ENCODE measurements at places on chromosomes 7 and 10.
A peak's percentile ranks its signal among the peaks of the same experiment; 100 is the strongest.

GRCh38 chr7:71613313-71613712 lies 481.4 kb downstream of the GALNT17 start:
- DNase-seq: no peak

- no peak for DNase-seq
Measured at GRCh38 chr10:50416881-50417280, 165.6 kb upstream of the ASAH2 start.

DNA sequence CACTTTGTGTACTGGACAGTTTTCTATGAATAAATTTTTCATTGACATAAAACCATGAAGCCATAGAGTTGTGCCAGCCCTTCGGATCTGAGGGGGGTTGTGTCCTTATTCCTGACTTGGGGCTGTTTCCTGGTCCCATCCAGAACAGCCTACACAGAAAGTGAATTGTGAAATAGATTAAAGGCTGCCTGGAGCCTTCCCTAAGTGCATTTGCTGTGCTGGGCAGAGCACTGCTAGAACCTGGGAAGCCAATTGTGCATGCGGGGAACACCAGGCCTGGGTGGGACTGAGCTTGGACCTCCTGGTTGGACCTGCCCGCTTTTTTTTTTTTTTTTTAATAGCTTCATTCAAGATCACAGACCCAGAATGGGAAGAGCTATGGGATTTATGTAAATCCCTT lies 238.9 kb downstream of the ARHGAP21 start:
- no peak for DNase-seq

GRCh38 chr10:78419481-78420265 lies 386.0 kb downstream of the RPS24 start:
- DNase-seq: no peak

DNA sequence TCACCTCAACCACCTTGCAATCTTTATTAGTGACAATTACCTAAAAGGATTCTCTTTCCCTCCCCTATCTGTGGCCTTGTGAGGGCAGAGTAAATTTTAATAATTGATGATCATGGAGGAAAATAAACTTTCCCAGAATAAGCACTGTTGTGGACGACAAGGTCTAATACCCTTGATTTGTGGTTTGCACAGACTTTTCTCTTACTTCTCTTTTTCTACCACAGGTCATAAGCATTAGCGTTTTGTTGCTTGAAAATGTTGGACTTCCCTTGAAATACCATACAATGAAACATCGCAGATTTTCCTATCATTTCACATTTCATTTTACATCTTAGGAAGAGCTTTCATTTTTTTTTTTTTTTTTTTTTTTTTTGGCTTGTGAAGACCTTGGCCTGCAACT lies 188.1 kb upstream of the TMEM72 start:
- no peak for DNase-seq

DNA sequence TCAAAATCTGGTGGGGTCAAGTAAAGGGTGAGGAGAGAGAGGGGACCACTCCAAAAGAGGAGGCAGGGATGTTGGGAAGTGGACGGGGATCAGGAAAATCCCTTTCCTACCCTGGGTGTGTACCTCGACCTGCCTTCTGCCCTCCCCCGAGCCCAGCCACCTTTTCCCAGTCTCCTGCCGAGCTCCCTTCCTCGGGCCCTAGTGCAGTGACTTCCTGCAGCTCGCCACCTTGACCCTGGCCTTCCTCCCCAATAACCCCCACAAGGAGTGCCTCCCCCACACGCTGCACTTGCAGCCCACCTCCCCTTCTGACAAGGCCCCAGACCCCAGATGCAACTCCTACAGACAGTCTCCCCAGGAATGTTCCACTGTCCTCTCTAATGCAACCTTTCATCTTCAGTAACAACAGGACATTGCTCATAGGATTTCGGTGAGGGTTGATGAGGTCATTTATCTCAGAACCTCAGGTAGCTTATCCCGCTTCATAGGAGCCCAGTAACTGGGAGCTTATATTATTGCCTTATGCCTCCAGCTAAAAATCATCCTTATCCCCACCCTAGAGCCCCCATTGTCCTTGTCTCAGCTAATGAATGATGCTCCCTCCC lies 90.1 kb downstream of the MKI67 start:
- DNase-seq: no peak

DNA sequence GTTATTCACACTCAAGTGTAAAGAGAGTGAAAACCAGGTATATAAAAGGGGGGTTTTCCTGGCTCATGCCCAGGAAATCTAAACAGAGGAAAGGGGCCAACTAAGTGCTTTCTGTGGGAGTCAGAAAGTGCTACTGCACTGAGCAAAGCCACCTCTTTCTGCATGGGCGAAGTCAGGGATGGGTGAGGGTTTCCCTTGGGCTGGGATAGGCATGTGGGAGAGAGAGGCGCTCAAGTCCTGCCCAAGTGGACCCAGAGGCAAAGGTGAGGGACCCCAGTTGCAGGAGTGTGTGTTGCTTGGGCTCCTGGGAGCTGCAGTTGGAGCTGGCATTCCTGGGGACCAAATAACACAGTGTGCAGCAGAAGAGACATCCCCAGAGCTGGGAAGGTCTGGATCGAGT lies 65.9 kb downstream of the PRR15 start:
- no peak for DNase-seq

DNA sequence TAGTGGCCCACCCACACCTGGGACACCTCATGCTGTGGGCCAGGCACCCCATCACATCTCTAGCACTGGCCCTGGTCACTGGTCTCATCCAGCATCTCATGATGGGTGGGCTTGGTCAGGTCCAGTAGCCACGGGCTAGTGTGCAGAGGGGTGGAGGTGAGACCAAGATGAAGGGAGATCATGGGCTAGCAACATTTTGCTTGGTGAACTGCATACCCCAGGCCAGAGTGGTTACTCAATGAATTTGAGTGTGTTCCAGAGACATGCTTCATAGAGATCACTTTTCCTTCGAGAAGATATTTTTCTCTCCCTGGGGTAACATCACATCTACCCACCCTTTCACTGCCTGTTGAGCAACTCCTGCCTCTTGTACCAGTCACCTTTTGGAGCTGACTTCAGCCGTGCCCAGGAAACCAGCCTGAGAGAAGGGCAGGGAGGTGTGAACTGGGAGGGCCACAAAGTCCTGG lies 44.2 kb downstream of the MINDY4 start:
- no peak for DNase-seq

- DNase-seq: no peak
Measured at GRCh38 chr7:33325754-33326484, 196.6 kb downstream of the BBS9 start.

DNA sequence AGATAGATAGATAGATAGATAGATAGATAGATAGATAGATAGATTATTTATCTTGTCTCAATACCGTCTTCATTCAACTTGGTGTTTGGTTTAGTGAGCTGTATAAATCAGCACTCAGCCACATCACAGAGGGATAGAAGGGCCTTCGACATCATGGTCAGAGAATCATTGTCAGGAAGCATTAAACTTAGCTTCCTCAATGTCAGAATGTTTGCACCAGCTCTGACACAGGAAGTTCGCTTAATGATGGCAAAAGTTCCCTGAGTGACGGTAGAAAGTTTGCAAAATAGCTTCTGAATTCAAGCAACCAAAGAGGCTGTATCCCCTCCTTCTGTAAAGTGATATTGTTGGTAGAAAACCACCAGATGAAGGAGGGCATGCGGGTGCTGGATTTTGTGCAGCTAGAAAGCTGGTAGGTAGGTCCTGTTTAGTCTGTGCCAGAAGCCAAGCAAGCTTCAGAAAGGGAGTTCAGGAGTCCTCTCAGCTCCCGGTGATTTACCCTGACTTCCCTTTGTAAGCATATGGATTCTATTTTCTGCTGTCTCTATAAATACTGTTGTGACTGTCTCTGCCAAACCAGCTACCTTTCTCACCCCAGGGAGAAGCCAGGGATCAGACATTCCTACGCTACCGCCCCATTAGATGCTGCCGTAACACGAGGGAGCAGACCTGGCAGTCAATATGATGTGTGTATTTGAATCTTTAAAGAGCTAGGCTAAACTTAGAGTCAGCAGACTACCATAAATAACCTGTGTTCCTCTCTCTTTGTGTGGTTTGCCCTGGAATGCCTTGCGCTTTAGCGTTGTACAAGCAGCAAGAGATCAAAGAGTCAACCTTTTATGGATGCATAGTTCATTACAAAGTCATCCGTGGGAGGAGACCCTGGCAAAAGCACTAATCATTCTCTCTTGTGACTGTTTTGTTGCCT lies 200.5 kb upstream of the KIAA1217 start:
- no peak for DNase-seq

DNA sequence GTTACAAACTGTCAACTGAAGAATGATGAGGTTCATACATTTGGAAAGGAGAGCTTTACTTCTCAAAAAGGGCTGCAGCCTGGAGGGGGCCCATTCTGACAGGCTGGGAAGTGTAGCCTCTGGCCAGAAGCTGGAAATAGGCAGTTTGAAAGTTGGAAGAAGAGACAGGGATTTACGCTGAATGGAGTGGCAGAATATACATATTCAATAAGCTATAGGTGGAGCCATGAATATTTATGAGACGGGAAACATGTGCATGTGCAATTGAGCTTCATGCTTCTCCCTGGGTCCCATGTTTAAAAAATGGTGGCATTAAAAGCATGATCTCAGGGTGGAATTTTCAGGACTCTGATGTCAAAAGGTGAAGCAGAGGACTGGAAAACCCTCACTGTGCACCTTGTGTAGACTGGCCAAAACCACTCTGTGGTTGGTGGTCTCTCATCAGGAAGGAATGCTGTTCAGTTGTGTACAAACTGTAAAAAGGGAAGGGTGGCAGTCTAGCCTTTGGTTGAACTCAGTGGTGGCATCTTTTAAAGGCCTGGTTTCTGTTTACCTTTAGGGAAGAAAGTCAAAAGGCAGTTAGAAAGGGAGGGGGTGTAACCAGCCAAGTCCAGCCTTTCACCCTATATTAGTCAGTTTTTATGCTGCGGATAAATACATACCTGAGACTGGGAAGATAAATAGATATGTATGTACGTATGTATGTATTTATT lies 7.2 kb upstream of the ACTR3B start:
- no peak for DNase-seq

GRCh38 chr10:123241391-123242141 lies 87.4 kb downstream of the BUB3 start:
- peak; percentile 30 for DNase-seq

- DNase-seq: no peak
Measured at GRCh38 chr7:155637155-155637554, 7.3 kb upstream of the RBM33 start.

DNA sequence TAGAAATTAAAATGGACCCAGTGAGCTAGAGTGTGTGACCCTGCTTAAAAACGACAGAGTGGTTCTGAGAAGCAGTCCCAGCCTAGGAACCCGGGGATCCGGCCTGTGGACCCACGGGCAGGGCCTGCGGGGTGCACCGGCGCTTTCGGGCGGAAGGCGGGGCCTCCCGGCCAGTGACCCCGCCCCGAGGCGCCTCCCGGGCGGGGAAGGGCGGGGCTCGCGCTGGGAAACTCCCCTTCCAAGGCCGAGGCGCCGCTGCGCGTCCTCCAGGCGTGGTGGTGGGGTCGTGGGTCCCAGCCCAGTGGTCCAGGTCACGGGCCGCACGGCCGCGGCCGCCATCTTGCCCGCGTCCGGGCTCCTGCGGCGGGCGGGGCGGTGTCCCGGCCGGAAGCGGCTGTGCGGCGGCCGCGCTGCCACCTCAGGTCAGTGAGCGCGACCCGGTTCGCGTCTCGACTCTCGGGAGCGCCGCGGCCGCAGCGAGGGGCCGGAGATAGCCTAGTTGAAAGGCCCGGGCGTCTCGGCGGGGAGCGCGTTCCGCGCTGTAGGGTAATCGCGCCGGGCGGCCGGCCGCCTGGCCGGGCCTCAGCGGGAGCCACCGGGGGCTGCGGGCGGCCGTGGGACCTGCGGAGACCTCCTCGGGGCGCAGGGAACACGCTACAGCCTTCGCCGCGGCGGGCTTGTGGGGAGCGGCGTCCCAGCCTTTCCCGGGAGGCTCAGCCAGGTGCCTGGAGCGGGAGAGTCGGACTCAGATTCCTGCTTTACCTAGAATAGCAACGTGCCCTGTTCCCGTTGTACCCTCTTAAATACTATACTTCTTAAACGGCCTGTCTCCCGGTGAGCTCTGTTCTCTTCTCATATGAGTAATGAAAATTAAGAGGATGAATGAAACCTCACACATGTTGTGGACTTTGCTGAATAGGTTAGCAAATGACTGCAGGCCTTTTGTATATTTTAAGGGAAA lies at the start of gene MIOS:
TSS of gene MIOS (plus strand) at position 234 of the 961 bp plus-strand sequence. CDS start 5,592 bp downstream, outside the sequence.
- DNase-seq: peak; percentile 94

DNA sequence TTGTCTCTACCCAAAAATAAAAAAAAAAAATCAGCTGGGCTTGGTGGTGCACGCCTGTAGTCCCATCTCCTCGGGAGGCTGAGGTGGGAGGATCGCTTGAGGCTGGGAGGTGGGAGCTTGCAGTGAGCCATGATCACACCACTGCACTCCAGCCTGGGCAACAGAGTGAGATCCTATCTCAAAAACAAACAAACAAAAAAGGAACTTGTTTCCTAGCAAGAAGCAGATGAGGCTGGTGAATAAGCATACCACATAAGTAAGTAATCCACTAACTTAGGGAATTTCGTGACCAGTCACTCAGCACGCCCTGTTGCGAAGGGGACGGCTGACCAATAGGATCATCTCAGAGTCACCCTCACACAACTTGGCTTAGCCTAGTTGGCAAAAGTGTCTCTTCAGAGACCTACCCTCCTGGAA lies 64.6 kb downstream of the CUX1 start:
- DNase-seq: no peak

DNA sequence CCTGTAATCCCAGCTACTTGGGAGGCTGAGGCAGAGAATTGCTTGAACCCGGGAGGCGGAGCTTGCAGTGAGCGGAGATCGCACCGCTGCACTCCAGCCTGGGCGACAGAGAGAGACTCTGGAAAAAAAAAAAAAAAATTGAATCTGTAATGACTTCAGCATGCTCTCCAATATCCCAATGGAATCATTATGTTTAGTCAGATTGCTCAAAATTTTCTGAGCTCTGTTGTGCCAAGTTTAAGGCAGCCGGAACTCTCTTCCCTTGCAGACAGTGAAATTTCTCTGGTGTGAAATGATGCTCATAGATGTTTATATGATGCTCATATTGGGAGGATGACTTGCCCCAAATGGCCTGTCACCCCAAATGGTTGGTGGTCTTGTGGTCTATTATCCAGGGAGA lies 180.9 kb downstream of the CTTNBP2 start:
- DNase-seq: no peak

GRCh38 chr10:8235253-8236027 lies 181.0 kb downstream of the GATA3 start:
- no peak for DNase-seq

DNA sequence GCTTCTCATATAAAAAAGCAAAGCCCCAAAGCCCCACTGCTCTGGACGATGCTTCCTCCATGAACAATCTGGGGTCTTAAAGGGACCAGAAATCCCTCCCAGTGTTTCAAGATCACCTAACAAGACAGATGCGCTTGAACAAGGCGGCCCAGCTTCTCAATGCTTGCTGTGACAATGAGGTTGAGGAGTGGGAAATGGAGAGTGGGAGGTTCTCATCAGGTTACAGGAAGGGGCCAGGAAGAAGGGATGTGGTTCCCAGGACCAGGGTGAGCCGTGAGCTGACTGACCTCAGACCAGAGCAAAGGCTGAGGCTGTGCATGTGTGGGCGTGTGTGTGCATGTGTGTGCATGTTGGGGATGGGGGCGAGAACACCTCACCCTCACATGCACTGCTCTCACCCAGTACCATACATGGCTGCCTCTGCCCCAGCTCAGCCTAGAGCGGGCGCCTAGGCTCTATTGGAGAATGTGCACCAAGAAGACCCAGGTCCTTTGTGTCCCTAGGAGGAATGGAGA lies 220.8 kb upstream of the GPR26 start:
- DNase-seq: no peak

GRCh38 chr7:146321301-146321700 lies 204.7 kb downstream of the CNTNAP2 start:
- no peak for DNase-seq

GRCh38 chr10:67776371-67776770 lies 61.6 kb downstream of the DNAJC12 start:
- DNase-seq: no peak

GRCh38 chr10:1424648-1425047 lies 312.7 kb downstream of the ADARB2 start:
- no peak for DNase-seq

All from mucosa of descending colon (tissue), 3 donors.